Hematopoietic multipotent progenitor cell (in vitro differentiated cells): ENCODE measurements at places on chromosomes 13 and 19.

DNA sequence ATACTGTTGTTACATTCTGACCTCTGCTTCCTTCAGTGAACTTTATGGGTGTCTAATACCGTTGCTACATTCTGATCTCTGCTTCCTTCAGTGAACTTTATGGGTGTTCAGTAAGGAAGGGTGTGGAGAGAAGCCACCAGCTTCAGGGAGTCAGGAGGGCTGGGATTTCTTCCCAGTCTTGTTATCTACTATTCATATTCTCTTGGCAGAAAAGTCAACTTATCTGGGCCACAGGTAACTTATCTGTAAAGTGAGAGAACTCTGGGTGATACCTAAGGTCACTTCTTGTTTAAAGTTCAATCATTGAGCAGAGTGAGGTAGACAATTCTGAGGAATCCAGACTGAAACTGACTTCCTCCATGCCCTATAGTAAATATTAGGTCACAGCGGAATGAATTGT, 71.2 kb upstream of the STK24 start:
- no peak for DNase-seq

DNA sequence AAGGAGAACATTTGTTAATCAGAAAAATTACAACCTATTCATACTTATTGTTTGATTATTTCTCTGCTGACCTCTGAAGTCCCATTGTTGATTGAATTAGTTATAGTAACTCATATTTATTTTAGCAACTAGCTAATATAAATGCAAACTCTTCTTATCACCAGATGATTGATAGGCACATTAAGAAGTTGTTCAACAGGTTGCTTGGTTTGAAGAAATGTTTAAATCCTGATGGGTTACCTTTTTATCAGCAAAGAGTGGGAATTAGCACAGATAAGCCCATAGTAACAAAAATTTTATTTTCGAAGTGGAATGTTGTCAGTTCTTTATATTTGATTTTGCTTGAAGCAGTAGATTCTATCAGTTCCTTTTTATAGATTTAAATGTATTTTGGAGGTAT, 44.4 kb downstream of the KLF5 start:
- no peak for DNase-seq

- DNase-seq: no peak
Observed at GRCh38 chr13:30123575-30123974, 183.8 kb downstream of the KATNAL1 start.

DNA sequence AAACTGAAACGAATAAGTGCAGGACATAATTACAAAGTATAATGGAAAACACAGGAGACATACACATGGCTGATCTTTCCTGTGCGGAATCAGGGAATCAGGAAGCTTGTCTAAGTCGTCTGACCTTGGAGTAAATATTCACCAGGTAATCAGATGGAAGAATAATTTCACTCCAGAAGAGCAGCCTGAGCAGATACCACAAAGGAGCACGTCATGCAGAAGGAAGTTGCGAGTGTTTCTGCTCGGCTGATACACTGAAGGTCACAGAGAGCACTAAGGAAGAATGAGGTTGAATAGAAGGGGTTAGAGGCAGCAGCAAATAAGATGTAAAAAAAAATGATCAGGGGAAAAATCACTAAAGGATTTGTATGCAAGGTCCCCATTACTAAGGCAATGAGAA, 122.3 kb upstream of the GPC6 start:
- no peak for DNase-seq
